ENCODE measurements at places on chromosomes 4 and X. TPM values are rescaled to one million over a fixed set of nuclear protein-coding genes. Genes with fewer than 3 reads are reported as not detected.

- no peak overlapping the region for H3K4me3 ChIP-seq
- no peak for DNase-seq
- H3K36me3 ChIP-seq: no peaks in the 10 kb centered on the region
These were observed 145.0 kb downstream of the RTL3 start for GRCh38 chrX:78513971-78514738.

DNA sequence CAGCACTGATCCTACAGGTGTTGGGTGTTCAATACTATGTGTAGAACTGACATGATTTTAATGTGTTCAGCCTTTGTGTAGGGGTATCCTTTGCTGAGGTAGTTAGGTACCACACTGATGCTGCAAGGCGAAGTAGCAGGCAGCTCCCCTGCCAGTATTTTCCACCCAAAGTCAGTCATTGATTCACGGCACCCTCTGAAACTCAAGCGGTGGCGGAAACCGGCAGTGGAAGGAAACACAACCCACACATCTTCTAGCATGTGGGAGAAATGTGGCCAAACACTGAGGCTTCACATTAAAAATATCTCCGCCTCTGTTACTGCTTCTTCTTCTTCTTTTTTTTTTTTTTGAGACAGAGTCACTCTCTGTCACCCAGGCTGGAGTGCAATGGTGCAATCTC lies 126.3 kb downstream of the AASDH start:
- H3K4me1 ChIP-seq: peaks cover 12% of the 10 kb centered on the region
- no peak for DNase-seq
- no peaks in the 10 kb centered on the region for H3K27me3 ChIP-seq
- no peak overlapping the region for H3K27ac ChIP-seq

The APOOL gene
- total RNA-seq: 11.7 TPM

DNA sequence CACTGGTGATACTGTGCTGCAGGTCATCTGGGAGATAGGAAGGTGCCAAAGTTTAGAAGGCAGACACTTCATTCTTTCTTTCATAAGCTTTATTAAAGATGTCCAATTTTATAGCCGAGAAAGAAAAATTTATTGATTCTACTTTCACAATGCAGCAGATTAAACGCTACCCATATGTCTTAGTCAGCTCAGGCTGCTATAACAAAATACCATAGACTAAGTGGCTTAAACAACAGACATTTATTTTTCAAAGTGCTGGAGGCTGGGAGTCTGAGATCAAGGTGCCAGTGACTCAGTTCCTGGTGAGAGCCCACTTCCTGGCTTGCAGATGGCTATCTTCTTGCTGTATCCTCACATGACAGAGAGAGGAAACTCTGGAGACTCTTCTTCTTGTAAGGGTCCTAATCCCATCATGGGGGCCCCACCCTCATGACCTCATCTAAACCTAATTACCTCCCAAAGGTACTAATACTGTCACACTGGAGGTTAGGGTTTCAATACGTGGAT lies 33.4 kb upstream of the KLHL34 start:
- no peak overlapping the region for H3K27ac ChIP-seq
- DNase-seq: no peak
- H3K27me3 ChIP-seq: no peaks in the 10 kb centered on the region
- no peak overlapping the region for H3K4me3 ChIP-seq
- no peaks in the 10 kb centered on the region for H3K4me1 ChIP-seq

DNA sequence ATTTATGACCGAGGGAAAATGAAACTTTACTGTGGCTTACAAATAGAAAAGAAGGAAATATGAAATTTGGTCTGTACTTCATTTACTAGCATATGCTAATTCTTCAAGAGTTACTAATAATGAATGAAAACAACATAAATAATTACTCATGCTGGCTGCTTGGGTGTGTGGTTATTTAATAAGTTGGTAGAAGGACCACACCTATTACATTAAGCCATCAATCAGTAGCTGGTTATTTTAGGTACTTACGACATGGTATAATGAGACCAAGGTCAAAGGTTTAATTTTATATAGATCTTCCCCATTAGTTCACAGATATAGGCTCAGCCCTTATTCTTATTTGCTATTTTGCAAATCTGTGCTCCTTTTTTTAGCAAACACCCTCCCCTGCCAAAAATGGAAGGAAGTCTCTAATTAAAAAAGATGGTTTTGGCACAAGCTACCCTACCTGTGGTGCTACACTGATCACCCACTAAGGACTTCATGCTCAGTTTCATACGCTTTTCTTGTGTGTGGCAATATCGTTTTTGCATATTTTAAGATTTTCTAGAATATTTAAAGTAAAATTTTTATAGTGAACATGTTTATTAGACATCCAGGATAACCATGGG lies 14.1 kb downstream of the TMPRSS11D start:
- DNase-seq: no peak
- no peak overlapping the region for H3K4me3 ChIP-seq
- no peaks in the 10 kb centered on the region for H3K27me3 ChIP-seq
- no peaks in the 10 kb centered on the region for H3K36me3 ChIP-seq
